Hypothalamus (tissue), 51 donors: ENCODE measurements at places on chromosomes 11 and 22.

DNA sequence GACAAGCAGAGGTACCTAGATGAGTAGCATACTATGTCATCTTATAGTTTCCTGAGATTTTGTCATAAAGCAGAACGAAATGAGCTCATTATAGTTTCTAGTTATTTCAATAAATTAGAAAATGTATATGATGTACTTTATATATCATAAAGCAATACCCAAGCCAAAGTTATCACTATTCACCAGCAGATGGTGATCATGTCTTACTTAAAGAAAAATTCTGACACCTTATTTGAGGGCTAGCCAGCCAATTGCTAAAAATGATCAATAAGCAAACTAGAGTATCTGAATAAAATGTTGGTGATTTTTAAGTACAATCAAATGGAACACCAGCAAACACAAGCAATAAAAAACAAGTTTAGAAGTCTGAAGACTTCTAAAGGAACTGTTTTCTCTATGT is 44.1 kb downstream of the RSF1 start:
- DNase-seq: no peak

DNA sequence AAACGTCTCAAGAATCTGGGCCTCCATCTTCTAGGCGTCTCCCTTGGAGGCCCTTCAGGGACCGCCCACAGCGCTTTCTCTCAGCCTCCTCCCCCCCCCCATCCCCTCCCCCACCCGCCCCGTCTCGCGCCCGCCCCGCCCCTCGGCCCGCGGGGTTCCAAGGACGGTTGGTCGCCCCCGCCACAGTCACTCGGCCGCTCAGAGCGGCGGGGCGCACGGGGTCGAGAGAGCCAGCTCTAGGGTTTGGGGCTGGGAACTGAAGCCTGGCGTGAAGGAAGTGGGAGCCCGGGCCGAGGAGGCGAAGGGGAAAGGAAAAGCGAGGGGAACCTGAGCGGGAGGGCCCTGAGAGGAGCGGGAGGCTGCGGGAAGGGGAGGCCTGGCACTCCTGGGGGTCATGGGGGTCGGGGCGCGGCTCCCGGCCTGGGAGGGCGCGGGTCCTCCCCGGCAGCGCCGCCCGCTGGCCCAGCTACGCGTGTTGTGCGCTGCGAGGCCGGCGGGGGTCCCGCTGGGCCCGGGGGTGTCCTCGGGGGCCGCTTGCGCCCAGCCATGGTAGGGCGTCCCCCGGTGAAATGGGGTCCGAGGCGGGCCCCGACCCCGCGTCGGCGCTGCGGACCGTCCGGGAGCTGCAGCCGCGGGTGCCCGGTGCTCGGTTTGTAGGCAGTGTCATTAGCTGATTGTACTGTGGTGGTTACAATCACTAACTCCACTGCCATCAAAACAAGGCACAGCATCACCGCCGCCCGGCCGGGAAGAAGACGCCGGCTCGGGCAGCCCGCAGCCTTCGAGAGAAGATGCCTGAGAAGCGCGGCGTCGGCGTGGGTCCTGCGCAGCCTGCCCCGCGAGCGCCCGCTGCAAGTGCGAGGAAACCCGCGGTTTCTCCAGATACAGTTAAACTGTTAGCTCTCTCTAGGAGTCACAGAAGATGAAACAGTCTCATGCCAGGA is at the start of gene BTG4:
Gene BTG4 (minus strand): TSS at position 91 of the 944 bp plus-strand sequence. CDS start 13,610 bp downstream, outside the sequence.
- DNase-seq: no peak

DNA sequence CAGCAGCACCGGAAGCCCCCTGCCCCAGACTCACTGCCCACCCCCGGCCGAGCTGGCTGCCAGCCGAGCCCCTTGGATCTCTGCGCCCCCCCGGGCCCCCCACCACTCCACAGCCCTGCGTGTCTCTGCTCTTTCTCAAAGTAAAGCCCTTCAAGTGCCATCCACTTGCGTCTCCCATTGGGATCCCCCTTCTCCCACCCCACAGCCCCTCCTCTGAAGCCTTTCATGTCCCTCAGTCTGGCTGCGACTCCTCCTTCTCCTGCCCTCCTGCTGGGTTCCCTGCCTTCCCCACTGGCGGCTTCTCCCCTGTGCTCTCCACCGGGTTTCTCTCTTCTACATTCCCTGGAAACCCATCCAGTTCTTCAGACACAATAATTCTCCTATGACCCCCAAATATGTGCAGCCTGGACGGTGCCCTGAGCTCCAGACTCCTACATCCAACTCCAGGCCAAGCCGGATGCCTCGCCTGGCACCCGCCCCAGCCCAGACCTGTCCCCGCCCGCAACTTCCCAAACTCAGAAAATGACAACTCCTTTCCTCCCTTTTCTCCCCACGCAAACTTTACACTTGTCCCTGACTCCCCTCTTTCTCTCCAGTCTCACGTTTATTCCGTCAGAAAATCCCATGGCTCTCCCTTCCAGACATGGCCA is 108.9 kb downstream of the WNT7B start:
- DNase-seq: no peak

GRCh38 chr22:39284142-39284980 is 35.1 kb downstream of the RPL3 start:
- no peak for DNase-seq

GRCh38 chr22:28607795-28608194 is 71.8 kb downstream of the TTC28 start:
- no peak for DNase-seq

DNA sequence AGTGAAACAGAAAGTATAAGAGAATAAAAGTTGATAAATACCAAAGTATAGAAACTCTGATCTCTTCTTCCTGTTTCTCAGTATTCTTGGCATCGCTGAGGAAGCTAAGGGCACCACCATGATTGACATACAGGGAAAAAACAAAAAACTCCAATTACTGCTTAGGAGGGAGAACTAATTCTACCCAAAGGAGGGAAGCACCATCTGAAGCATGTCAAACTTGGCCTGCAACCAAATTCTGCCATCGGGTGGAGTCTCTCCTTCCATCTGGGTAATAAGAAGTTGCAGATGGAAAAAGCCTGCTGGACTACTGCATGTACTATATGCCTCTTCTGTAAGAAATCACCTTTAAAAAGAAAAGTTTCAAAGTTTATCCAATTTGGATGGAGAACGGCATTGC is 30.5 kb upstream of the PPP2R1B start:
- no peak for DNase-seq

- DNase-seq: no peak
These were observed 406.5 kb upstream of the CHORDC1 start for GRCh38 chr11:90629229-90629806.

- DNase-seq: no peak
These were observed 3.2 kb upstream of the FJX1 start for GRCh38 chr11:35614939-35615569.

DNA sequence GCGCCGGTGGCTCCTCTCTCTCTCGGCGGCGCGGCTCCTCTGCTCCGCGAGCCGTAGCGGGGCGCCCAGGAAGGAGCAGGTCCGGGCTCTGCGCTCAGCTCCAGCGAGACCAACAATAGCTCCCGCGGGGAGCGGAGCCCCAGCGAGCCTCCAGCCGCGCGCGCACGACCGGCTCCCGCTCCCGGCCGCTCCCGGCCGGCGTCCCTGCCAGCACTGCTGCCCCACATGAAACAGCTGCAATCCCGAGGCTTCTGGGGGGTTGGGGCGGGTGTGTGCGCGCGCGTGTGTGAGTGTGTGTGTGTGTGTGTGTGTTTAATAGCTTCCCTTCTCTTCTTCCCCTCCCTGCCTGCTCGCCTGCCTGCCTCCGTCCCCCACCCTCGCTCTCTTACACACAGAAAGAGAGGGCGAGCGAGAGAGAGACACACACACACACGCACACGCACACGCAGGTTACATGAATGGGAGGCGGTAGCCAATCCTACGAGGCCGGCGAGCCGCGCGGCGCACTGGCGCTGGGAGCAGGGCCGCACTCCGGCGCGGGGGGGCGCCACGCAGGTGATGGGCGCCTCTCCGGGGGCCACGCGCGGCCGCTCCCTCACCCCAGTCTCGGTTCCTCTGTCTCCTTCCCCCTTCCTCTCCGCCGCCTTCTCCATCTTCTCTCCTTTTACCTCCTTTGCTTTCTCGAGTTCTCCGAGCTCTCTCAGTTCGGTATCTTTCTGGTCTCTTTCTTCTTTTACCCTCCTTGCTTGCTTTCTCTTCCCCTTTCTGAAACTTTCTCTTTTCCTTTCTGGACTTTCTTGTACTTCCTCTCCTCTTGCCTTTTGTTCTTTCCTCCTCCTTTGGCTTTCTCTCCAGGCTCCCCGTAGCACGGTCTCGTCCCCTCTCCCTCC is at the start of gene TENM4:
Gene TENM4 (minus strand): TSS at position 460 of the 890 bp plus-strand sequence. CDS start 371,086 bp downstream, outside the sequence.
- DNase-seq: peak; percentile 67

GRCh38 chr11:76049511-76049910 is 156.8 kb downstream of the WNT11 start:
- no peak for DNase-seq

- DNase-seq: no peak
These were observed at the start of gene PLCB3 for GRCh38 chr11:64251016-64251752. Gene PLCB3, plus strand, starts transcription at chr11:64251530. Its CDS starts 120 bp downstream, at chr11:64251650.

DNA sequence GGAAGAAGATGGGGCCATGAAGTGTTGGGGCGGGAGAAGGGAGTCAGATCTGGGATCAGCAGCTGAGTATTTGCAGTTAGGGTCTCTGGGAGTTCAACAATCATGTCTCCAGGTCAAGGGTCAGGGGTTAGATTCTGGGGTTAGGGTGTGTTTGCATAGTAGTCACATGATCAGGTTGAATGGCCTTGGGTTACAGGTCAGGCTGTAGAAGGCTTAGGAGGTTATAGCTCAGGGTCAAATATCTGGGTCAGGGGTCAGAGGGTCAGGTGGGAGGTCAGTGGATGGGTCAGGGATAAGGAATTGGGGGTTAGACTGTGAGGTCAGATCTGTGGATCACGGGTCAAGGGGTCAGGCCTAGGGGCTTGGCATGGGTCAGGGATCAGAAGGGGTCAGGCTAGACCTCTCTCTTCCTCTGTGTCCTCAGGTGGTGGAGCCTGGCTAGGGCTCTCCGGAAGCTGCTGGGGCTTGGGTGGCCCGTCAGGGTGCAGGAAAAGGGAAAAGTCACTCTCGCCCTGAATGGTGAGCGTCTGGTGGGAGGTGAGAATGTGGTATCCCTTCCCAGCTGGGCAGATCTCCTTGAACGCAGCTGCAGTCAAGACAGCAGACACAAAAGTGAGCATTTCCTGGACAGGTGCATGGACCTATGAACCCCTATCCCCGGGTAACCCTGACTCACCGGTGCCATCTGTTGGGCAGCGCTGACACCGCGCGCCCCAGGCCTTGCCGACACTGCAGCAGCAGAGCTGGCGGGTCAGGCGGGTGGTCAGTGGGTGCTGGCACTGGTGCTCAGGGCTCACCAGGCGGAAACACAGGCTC is 6.4 kb downstream of the LTBP3 start:
- DNase-seq: no peak

DNA sequence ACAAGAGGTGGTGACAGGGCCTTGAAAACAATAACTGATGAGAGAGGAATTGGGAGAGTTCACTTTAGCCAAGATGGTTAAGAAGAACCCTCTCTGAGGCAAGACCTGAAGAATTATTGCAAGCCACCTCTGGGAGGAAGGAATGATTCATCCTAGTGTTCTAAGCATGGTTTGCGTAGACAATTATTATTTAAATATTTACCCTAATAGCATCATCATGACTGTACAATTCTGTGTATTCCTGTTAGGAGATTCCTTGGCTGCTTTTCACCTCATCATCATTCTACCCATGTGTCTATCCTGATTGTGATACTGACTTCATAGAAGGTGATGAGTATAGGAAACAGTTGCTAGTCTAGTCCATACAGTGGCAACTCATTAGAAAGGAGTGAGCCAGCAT is 264.4 kb downstream of the DDX10 start:
- no peak for DNase-seq

- no peak for DNase-seq
These were observed 9.8 kb downstream of the SCN4B start for GRCh38 chr11:118142809-118143208.

- DNase-seq: no peak
These were observed 435.5 kb downstream of the RAB38 start for GRCh38 chr11:87739766-87740165.

GRCh38 chr11:73787051-73787642 is 527 bp upstream of the MRPL48 start:
- DNase-seq: no peak

GRCh38 chr11:45750439-45750838 is 54.5 kb upstream of the SLC35C1 start:
- DNase-seq: no peak

DNA sequence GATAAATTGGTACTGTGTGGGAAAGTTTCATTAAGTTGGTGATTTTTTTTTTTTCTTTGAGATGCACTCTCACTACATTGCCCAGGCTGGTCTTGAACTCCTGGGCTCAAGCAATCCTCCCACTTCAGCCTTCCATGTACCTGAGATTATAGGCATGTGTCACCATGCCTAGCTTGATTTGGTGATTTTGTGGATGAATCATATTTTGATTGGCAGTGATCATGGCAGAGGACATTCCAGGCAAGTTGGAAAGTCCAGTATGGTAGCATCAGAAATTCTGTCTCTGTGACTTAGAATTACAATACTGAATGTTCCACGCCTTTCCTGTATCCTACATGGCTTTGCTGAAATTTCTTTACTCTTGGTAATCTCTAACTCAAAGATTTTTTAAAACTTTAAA is 49.4 kb downstream of the HORMAD2 start:
- DNase-seq: no peak

- no peak for DNase-seq
These were observed 225.7 kb downstream of the CTTN start for GRCh38 chr11:70623906-70624597.

GRCh38 chr11:100687054-100687629 is at the start of gene ARHGAP42:
Gene ARHGAP42, plus strand, starts transcription at chr11:100687288. Its CDS starts 391 bp downstream, at chr11:100687679.
- no peak for DNase-seq

GRCh38 chr11:83361831-83362230 is 75.7 kb upstream of the CCDC90B start:
- DNase-seq: no peak

DNA sequence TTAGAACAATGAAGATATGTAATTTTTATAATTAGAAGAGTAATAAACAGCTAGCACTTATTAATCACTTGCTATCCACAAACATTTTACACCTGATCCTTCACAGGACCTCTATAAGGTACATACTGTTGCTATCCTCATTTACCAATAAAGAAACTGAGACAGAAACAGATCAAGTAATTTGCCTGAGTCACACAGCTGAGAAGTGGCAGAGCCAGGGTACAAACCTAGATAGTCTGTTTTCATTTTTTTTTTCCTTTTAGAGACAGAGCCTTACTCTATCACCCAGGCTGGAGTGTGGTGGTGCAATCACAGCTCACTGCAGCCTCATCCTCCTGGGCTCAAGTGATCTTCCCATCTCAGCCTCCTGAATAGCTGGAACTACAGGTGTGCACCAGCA is 71.8 kb upstream of the PTH start:
- no peak for DNase-seq

GRCh38 chr11:76872959-76873827 is 12.5 kb downstream of the ACER3 start:
- DNase-seq: no peak

- no peak for DNase-seq
These were observed 71.0 kb upstream of the KCNQ1OT1 start for GRCh38 chr11:2770761-2771301.

GRCh38 chr11:44011797-44012196 is 36.0 kb upstream of the ACCSL start:
- no peak for DNase-seq

DNA sequence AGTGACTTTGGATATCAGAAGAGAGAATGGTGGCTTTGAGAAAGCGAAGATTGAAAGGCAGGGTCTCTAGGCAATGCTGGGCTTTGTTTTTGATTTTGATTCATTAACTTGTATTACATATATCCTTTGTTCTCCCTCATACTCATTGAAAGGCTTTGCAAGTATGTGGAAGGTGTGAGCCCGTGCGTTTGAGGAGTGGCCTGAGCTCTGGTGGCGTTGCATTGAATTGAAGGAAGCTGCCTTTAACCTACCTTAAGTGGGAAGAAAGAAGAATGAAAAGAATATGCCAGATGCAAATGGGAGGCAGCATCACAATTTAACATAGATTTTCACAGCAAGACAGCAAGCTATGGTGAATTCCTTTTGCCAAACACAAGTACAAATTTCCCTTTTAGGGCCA is 6.7 kb downstream of the MMP7 start:
- no peak for DNase-seq

- no peak for DNase-seq
These were observed 22.3 kb downstream of the DHCR7 start for GRCh38 chr11:71425860-71426259.
